ENCODE measurements at places on chromosomes 3 and 15. TPM values are rescaled to one million over a fixed set of nuclear protein-coding genes. Genes with fewer than 3 reads are reported as not detected.

DNA sequence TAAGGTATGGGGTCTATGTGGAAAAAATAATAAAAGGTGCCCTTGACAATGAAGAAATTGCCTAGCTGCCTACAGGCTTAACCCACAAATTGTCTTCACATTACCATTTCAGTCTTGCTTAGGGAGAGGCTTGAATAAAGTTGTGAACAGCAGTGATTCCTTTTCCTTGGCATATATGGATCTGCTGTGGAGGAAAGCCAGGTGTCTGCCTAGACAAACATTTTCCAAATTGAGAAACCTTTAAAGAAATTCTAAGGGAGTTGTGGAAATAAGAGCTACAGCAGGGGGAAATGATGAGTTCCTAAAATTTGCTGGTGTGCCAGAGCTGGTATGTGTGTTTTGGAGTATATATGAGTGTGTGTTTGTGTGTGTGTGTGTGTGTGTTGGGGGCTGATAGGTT lies 452.1 kb downstream of the NTRK3 start:
- DNase-seq: no peak

DNA sequence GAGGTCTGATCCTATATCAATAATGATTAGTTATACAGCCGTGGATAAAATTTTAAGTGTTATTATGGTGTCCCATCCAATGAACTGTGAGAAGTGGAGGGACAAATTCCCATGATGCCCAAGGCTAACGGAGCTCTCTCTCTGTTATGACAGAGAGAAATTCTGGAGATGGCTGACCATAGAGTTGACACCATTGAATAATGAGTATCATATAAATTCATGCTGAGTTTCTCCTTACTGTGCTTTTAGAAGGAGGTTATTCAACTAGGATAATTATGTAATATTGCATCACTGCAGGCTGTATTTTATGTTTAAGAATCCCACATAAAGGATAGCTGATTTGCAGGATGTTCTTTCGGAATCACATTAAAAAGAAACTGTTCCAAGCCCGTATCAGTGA lies 82.9 kb downstream of the PYDC2 start:
- no peak for DNase-seq

Gene GXYLT2
- 2.6 TPM for polyA plus RNA-seq

Gene EXD1
- not detected for polyA plus RNA-seq

Gene POPDC2
- polyA plus RNA-seq: 0.32 TPM
